ENCODE measurements at places on chromosomes 6 and 20.

DNA sequence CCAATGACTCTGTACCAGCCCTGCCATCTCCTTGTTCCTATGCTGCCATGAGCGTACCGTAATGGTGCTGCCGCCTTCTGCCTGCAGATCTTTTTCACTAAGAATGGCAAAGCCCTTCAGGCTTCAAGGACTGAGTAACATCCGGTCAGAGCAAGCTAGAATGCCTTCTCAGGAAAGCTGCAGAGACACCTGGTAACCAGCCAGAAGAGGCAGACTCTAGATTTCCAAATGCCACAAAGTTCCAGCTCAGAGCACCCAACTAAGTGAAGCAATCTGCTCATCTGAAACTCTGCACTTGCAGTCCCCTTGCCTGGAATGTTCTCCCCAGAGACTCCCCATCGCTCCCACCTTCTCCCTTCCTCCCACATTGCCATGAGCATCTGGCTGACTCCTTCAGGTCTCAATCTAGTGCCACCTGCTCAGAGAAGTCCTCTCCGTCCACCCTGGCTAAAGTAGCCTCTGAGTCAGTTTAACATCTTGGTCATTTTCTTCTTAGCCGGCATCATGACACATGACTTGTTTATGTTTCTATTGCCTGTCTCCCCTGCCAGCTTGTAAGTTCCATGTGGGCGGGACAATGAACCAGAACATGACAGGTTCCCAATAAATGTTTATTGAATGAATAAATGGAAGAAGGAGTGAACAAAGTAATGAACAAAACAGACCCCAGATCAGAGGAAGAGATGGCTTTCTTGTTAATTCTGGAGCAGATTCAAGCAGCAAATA is 6.9 kb upstream of the OCSTAMP start:
- DNase-seq = no peak

DNA sequence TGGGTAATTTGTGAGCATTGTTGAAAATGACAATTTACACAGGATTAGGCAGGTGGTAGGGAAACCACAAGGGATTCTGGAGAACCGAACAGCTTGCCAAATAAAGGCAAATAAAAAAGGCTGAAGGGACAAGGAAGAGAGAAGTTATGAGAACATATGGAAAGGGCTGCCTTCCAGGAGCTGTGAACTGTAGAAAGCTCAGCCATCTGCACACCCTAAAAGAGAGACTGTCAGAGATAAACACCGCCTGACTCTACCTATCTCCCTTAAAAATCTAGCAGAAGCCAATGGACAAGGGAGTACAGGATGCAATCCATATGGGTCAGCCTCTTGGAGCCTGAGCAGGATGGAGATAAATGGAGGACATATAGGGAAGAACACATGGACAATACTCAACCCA is 12.7 kb upstream of the SLC17A1 start:
- no peak for DNase-seq

- no peak for DNase-seq
Measured at GRCh38 chr6:113248532-113248931, 608.6 kb upstream of the MARCKS start.

DNA sequence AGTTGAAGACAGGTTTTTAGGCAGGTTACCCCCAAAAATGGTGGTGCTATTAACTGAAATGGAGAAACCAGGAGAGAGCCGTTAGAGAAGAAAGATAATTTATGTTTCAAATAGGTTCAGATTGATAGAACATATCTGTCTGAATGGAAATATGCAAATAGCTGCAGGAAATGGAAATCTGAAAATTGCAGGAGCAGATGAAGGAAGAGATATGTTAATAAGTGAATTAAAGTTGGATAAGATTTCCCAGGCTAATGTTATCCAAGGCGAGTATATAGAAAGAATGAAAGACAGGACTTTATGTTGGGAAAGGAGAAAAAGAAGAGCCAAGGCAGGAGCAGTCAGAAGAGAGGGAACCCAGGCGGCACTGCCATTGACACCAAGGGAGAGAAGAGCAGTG is 365.6 kb downstream of the ARHGAP18 start:
- DNase-seq = no peak

DNA sequence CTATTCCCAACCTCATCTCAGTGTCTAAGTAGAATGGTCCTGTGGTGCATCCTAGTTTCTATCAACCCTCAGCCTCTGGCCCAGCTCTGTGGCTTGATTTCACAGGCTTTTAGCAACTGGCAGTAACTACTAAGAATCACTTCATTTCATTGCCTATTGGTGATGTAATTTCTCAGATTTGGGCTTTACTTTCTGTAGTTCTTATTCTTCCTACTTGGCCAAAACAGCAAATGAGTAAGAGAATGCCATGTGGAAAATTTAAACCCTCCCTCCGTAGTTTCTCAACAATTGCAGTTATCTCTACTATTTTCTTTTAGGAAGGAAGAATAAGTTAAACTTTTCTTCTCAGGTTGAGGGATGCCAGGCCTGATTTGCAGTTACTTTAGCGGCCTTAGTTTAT is 387.3 kb downstream of the CDKAL1 start:
- no peak for DNase-seq

GRCh38 chr6:147467886-147468285 is 40.6 kb upstream of the SAMD5 start:
- no peak for DNase-seq

GRCh38 chr6:20700375-20700774 is 166.1 kb downstream of the CDKAL1 start:
- DNase-seq = no peak

- DNase-seq = no peak
Measured at GRCh38 chr6:68651011-68651985, 16.2 kb downstream of the ADGRB3 start.

DNA sequence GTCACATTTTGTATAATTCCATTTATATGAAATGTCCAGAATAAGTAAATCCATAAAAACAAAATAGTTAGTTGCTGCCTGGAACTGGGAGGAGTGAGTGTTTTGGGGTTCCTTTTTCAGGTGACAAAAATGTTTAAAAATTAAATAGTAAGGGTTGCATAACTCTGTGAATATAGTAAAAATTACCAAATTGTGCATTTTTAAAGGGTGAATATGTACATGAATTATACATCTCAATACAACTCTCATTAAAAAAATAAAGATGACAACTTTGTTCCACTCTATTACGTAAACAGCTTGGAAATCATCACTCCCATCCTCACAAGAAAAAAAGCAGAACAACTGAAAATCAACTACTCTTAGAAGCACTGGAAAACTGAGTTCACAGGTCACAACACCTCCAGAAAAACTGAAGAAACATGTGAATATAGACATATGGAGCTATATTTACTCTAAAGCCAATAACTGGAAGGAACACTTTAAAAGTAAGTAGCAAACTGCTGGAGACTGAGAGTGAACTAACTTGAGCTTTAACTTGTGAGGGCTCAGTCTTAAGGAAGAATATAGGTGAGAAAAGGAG is 40.0 kb downstream of the RANBP9 start:
- no peak for DNase-seq

DNA sequence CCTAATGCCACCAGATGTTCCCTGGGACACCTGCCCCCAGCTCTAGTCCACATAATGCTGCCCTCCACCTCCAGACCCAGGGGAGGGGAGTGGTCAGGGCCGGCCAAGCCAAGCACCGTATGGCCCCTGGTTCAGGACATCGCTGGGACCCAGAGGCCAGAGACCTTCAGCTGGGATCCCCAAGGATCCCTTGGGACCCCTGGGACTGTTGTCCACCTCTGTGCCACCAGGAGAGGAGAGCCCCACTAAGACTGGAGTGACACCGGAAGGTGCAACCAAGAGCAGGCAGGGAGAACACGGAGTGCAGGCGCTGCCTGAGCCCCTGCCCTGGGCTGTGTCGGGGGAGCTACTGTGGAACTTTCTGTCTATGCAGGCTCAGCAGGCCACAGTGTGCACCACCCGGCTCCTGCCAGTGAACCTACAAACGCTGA is 43.6 kb downstream of the CTCFL start:
- no peak for DNase-seq

GRCh38 chr6:103554911-103555310 is 1304.8 kb downstream of the HACE1 start:
- DNase-seq = no peak

DNA sequence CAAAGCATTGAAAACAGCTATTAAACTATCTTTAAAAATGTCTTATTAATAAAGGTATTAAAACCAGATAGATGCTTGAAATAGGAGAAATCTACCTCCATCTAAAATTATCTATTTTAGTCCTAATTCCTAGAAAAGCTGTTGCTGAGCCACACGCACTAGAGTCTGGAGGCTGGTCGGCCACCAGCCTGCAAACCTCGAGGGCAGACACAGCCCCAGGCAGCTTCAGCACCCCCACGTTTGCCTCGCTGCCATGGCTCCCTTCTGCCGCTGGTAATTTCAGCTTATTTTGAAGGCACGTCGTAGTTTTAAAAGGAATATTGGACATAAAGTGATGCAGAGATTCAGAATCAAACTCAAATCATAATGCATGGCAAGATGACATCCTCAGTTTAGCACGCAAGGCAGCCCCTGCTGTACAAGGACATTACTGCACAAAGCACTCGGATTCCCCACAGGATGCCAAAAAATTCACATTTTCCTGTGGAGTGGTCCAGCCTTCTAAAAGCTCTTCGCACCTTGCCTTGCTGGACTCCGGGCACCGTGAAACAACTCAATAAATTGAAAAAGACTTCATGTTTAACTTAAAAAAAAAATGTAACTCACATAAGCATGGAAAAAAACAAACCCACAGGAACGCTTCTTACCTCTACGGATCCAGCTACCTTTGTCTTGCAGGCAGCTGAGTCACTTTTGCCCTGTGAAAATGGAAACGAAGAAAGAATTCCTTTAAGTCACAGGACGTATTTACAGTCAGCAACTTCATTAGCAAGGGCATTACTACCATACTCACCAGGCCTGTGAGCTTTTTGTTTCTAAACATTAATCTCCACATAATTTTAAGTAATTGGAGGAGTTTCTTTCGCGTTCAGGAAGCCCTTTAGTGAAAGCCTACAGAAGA is 143.4 kb upstream of the RPS6KA2 start:
- no peak for DNase-seq

DNA sequence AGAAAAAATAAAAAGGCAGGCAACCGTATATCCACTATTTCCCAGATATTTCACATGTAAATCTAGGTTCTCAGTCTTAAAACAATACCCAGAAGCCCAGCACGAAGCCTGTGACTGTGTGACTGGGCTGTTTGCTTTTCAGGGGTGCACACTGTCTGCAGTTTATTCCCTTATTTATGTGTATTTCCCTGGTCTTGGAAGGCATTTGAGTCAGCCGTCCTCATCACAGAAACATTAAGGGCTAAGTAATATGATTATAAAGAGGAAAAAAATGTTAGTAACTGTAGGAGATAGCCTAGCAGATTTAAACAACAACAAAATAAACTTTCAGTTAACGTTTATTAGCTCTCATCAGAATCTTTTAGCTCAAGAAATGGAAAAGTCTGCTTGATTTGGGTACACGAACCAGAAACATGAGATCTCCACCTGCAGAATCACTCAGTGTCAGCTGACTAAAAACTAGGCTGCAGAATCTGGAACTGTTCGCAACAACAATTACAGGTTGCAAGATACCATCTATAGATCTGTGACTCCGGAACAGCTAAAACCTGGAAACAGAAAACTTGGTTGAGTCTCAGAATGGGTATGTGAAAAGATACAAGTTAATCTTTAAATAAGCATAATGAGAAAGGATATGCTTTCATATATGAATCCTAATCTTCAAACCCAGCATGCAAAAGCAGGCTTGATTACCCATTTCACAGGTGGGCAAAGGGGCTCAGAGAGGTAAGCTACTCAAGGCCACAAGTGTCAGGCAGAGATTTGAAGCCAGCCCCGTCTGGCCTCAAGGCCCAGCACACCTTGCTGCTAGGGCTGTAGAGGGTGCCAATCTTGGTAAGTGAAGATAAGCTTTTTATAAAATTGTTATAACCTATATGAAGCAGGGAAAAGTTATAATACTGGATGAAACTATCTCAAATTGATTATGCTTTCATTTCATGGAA is 21.1 kb downstream of the GCLC start:
- no peak for DNase-seq

GRCh38 chr6:111776236-111777221 is 96.7 kb downstream of the FYN start:
- no peak for DNase-seq

- DNase-seq = no peak
Measured at GRCh38 chr6:109237077-109237985, 142.0 kb downstream of the CEP57L1 start.

- no peak for DNase-seq
Measured at GRCh38 chr20:51169813-51170212, 146.9 kb upstream of the KCNG1 start.

- no peak for DNase-seq
Measured at GRCh38 chr6:30752157-30752927, 8.0 kb upstream of the IER3 start.

- DNase-seq = no peak
Measured at GRCh38 chr6:111590209-111590980, 15.3 kb downstream of the TRAF3IP2 start.

DNA sequence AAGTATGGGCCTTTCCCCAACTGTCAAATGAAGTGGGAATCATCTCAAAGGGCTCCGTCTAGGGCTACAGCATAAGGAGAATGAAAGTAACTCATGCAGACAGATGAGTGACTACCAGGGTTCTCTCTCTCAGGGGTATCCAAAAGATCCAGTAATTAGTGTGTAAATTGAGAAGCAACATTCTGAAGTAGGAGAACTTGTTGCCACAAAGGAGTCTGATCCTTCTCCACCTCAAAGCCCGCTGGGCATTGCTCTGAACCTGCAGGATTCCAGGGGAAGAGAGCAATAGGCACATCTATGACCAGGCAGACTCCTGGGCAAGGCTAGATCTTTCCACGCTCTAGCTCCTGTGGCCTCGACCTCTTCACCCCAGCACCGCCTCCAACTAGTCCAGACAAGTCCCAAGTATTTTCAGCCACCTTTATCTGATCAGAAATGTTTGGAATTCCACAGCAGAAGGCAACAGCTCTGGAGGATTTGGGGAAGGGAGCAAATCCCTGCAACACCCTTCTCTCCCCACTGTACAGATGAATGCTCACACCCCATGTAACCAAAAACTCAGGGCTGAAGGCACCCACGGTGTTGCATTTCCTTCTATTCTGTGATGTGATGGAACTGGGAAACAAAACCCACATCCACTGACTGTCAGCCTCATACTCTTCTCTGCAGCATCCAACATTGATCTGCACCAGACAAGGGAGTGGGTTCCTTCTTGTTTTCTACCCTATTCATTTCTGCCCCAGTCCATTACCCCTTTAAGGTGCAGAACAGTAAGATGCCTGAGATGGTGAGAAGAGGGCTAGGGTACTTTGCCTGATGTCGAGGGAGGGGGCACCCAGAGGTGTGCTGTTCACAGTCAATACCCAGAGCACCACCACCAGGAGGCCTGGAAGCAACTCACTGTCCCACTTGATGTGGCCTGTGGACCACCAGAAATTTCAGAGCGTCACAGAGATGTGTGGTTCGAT is 41.0 kb downstream of the COX4I2 start:
- DNase-seq = no peak

DNA sequence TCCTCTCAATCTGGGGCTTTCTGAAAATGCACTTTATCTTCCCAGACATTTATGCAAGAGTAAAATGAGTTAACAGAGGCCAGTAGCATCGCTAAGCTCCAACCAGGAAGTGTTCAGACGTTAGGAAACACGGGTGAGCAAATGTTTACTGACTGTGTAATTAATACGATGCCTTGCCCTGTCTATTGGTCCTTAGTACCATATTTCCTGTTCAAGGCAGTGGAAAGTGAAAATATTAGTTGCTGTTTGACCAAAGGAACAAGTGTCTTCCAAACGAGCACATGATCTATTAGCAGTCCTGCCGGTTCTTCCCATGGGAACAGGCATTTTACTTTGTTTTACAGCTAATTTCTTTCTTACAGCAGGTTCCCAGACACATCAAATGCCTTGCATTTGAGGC is 311.1 kb upstream of the JAG1 start:
- DNase-seq = no peak

- DNase-seq = no peak
Measured at GRCh38 chr6:125827788-125828320, 37.1 kb downstream of the NCOA7 start.
